ENCODE measurements at places on chromosomes 6 and 20.

DNA sequence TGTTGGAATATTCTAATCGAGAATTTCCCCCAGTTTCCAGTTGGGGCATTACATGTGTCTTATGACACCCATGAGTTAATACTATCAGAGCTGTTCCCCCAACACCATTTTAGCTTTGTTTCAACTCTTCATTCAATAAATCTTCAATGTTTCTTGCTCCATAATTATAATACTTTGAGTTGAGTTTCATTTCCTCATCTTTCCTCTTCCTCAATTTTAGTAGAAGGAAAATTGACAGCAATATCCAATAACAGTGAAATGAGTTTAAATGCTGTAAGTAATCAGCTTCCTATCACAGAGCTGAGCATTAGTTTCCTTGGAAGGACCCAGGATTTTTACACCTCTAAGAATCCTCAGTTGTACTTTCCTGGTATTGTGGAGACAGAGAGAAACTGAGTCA, 1.0 kb upstream of the STMND1 start:
- DNase-seq = no peak

DNA sequence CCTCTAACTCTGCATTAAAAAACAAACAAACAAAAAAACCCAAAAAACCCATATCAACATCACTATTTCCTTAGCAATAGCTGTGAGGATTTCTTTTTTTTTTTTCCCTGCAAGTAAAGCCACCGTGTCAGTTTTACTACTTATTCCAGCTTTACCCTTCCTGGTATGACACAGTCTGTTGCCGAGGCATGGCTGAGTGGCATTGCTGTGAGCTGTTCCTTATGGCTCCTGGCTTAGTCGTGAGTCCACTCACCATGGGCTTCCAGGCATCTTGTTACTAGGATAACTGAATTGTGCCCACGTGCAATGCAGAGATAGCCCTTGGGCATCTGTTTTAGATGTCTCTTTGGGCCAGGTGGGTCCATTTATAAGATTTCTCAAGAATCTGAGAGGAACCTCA, 84.8 kb downstream of the LRRC1 start:
- DNase-seq = no peak

- peak; percentile 95 for DNase-seq
Measured at GRCh38 chr6:78578430-78578829, 288.9 kb upstream of the IRAK1BP1 start.

GRCh38 chr20:48802216-48802615, 25.6 kb downstream of the PREX1 start:
- no peak for DNase-seq

GRCh38 chr20:58097429-58097828, 131.0 kb downstream of the ANKRD60 start:
- no peak for DNase-seq

- no peak for DNase-seq
Measured at GRCh38 chr20:15200147-15200565, 862.7 kb upstream of the FLRT3 start.

DNA sequence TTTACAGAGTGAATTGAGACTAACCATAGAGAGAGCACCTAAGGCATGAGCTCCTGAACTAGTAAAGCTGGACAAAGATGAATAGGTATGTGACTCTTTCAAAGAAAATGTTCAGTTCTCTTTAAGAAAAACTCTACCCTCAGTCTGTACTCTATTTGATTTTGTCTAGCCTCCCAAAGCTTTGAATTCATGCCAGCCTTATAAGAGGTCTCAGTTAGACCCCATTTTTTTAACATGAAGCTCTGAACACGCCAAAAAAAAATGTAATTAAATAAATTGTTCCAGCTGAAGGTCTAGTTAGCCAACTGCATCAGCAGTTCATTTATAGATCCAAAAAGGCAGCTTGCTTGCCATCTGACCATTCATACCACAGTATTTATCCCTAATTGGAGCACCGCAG, 71.6 kb downstream of the COL9A1 start:
- DNase-seq = no peak

- no peak for DNase-seq
Measured at GRCh38 chr6:134216301-134217010, 101.5 kb downstream of the SGK1 start.

DNA sequence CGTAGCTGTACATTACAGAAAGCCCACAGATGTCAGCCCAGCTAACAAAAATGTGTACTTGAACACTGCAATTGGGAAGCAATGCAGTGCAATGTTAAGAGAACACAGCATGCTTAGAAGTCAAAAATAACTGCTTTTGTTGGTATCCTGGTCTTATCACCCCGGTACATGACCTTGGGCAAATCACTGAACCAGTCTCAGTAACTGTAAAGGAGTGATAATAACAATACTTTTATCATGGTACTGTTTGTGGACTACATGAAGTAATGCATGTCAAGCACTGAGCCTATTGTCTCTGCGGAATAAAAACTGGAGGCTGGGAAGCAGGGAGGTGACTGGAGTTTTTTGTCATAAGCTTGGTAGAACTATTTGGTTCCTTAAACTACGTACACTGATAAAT, 44.7 kb upstream of the SPDEF start:
- DNase-seq = no peak

- DNase-seq = no peak
Measured at GRCh38 chr20:20528861-20529260, 161.0 kb downstream of the INSM1 start.

DNA sequence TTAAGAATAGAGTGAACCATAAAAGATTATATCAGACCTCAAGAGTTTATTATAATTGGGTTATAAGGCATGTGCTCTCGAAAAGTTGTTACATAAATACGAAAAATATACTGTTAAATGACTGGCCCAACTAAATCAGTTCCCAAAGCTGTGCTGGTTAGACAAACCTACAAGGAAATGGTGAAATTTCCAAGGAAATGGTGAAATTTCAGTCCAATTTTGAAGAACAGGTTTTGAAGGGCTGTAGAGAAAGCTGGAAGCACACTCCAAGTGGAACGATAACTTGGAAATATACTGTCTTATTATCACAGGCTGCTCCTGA, 400 bp upstream of the TRMT11 start:
- no peak for DNase-seq

DNA sequence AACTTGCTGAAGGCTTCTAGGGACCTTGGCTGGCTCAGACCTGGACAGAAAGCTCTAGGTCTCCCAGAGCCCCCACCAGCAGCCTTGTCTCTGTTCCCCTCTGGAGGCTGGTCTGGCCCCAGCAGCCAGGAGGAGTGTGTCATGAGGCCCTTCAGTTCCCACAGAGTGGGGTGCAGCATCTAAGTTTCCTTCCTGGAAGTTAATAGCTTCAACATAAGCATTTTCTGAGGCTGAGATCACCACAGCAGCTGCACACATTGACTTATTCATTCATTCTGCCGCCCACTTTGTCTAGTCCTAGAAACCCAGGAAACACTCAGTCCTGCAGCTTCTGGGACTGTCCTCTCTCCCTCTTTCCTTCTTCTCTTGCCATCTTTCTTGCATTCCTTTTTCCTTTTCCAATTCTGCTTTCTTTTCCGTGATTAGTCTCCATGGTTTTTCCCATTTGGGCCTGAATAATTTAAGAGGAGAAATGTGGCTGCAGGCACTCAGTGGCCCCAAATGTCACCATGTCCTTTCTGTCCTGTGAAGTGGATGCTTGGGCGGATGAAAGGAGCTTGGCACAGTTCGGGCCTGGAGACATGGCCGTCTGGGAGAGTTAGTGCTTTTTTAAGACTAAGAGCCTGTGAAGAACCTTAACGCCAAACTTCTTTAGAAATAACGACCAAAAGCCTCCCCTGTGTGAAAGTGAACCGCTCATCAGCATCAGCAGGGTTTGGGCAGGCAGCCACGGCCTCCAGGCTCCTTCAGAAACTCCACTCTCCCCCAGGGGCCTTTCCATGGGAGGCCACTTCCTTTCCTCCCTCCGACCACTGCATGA, 31.0 kb upstream of the PCMTD2 start:
- DNase-seq = no peak

GRCh38 chr20:44418069-44418905, 57.4 kb upstream of the TTPAL start:
- DNase-seq = no peak

GRCh38 chr20:35368666-35369423, 42.9 kb downstream of the UQCC1 start:
- DNase-seq = no peak

DNA sequence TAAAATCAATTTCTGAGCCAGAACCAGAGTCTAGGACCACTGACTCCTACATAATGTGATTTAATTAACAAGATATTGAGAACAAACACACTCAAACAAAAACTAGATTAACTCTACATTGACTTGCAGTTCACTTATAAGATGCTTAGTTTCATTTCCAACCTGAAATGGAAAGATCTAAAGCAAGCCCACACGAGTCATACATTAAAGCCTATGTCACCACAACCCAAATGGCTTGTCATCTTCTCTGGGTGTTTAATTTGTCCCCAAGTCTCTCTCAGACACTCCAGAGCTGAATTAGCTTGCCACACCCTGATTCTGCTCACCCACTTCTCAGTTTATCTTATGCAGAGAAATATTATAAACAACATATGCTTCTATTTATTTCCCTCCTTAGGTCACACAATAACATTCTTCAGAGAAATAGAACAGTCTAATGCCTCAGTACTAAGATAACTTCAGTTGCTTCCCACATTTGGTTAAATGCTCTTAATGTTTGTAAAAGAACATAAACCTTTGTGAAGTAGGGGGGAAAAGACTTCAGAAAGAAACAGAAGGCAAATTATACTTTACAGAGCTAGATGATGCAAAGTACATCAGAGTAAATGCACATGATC, 8.8 kb upstream of the FBXO30 start:
- no peak for DNase-seq

DNA sequence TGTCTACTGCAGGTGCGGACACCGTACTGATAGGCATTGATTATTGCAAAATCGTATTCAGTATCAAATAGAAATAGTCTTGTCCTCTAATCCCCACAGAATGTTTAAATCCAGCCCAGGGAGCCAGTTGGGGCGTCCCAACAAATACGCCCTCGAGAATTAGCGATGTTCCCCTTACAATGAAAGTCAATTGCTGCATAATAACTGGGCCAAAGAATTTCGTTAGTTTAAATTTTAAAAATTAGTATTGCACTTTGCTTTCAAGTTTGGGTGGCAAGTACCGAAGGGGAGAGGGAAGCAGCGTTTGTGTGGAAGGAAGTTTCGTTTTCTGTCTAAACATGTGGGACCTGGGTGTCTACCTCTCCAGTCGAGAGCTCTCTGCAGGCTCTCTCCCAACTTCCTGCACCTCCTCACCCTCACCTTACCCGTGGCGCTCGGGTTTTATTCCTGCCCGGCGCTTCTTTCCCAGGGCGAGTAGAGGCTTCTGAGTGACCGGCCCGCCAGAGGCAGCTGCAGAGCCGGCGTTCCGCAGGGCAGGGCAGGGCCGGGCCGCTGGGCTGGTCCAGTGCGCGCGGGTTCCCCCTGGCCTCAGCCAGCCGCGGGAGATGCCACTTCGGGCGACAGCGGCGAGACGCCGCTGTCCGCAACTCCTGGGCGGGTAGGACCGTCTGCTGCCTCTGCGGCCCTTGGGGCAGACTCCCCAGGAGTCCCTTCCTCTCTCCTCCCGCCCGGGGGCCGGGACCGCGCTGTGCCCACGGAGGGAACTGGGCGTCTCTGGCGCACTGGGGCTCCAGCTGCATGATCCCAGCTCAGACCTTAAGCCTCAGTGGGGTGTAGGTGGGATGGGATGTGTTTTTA, 862 bp upstream of the TFAP2C start:
- DNase-seq = no peak

DNA sequence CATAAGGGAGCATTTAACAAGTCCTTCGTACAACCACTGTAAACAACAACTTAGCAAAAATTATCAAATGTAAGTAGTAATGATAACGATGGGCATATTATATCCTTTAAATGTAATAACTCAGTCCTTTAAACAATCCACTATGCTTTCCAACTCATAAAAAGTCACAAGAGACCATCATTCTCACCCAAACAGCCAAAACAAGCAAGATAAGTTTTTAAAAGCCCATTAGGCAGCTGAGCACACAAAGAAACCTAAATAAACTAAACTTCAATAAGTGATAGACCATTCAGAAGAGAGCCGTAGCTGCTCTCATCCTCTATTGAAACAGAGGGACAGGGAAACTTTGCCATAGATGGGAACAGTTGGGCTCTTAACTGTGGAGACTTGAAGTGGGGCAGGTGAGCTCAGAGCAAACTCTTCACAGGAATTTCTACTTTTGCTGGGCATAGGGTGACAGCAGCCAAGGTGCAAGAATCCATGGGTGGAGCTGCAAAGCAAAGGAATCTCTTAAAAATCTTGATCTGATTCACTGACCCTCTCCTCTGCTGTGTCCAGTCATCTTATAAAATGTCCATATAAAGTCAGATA, 22.5 kb downstream of the RAB22A start:
- no peak for DNase-seq

GRCh38 chr20:48002517-48002970, 217.3 kb upstream of the SULF2 start:
- no peak for DNase-seq

GRCh38 chr20:35617397-35618262, 2.0 kb downstream of the SPAG4 start:
- peak; percentile 52 for DNase-seq

GRCh38 chr6:5706124-5707033, 300.3 kb downstream of the NRN1 start:
- DNase-seq = no peak

DNA sequence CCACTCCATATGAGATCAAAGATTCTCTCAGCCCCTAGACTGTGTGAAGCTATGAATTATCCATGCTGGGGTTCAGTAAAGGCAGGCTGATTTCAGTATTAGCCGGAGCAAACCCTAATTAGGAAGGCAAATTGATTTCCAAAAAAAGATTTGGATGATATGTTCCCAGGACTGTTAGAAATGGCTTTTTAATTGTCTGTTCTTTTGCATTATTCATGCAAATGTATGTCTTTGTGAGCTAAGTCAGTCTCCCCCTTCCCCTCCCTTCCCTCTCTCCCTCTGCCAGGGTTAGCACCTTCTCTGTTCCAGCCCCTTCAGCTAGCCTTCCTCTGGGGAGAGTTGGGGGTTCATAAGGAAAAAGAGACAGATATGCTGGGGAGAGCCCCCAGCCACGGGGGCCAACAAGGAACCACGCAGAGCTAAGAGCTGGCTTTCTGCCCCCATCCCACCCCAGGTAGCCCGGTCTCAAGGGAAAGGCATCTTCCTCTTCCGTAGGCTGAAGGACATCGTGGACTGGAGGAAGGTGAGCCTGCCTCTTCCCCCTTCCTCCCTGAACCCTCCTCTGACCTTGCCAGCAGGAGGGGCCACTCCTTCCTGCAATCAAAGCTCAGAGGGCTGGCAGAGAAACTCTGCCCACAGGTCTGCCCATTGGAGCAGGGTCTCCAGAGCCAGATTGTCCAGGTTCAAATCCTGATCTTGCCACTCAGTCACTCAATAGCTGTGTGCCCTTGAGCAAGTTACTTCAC, 32.3 kb downstream of the PDRG1 start:
- no peak for DNase-seq

Data from NCI-H748 treated with DMSO at 0.1 percent for 48 hours (cell line).